ENCODE measurements at places on chromosomes 13 and 19.

DNA sequence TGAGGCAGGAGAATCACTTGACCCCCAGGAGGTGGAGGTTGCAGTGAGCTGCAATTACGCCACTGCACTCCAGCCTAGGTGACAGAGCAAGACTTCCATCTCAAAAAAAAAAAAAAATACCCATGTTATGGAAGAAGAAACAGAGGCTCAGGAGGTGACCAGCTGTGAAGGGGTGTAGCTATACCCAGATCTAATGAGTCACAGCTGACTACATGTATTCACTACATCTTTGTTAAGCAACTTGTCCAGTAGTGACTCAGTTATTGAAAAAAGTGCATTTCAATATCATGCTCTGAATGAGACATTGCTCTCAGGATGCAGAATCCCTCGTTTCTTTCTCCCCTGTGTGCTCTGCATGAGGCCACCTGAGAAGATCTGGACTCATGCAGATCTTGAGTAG is 16.1 kb upstream of the SPART start:
- DNase-seq = no peak

DNA sequence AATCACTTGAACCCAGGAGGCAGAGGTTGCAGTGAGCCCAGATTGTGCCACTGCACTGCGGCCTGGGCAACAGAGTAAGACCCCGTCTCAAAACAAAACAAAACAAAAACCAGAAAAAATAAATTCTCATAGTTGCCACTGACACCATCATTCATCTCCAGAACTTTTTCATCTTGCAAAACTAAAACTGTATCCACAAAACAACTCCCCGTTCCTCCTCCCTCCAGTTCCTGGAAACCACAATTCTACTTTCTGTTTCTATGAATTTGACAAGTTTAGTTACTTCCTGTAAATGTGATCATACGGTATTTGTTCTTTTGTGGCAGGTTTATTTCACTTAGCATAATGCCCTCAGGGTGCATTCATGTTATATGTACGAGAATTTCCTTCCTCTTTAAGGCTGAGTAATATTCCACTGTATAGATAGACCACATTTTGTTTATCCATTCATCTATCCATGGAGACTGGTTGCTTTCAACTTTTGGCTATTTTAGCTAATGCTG is 13.2 kb upstream of the ADGRE5 start:
- DNase-seq = no peak

DNA sequence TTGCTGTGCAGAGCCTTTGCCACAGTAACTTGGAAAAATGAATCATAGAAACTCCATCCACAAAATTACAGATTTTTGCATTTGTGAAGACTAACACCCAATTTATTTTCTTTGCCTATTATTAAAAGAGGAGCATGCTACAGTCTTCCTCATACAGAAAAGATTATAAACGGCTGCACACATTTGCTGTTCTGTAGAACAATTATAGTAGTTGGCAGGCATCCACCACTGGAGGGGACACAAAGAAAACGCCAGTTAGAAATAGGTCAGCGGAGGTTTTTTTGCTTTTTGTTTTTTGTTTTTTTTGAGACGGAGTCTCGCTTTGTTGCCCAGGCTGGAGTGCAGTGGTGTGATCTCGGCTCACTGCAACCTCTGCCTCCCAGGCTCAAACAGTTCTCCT is 51.6 kb downstream of the SACS start:
- no peak for DNase-seq

DNA sequence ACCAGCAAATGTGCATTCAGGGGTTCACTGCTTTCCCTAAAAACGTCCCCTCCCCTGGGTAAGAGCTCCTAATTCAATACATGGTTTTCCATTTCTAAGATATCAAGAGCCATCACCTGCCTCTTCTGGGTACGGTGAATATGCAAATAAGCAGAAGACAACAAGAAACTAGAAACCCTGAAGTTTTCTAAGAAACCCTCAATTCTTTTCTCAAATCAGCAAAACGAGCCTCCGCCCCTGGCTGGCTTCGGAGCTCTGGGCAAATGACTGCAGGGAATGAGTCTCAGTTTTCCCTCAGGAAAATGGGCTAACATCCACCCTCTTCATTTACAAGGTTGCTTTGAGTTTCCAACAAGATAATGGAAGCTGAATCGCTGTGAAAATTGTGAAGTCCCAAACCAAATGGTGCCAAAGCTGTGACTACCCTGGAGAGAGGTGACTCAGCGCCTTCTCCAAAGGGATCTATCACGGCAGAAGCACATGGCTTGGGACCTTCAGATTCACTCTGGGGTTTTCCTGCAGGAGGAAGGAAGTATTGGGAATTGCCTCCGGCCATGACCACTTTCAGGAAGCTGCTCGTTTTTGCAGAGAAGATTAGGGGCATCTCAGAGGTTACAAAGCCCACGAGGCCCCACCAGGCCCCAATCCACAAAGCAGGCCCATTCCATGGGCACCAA is 26.6 kb downstream of the KLF2 start:
- no peak for DNase-seq

DNA sequence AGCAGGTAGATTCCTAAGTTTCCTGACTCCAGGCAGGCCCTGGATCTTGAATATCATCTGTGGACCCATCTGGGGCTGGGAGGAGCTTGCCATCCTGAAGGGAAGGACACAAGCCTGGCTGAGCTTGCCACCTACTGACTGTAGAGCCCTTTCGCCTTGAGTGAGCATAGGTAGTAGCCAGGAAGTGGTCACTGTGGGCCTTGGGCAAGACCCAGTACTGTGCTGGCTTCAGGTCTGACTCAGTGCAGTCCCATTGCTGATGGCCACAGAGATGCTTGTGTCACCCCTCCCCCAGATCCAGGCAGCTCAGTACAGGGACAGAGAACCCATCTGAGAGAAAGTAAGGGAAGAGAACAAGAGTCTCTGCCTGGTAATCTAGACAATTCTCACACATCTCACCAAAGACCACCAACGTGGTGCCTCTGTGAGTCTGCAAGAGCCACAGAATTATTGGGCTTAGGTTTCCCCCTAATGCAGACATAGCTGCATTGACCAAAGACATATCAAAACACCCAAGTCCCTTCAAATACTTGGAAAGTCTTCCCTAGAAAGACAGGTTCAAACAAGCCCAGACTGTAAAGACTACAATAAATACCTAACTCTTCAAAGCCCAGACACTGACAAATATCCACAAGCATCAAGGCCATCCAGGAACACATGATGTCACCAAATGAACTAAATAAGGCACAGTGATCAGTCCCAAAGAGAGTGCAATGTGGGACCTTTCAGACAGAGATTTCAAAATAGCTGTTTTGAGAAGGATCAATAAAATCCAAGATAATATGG is 108.2 kb upstream of the WASF3 start:
- no peak for DNase-seq

DNA sequence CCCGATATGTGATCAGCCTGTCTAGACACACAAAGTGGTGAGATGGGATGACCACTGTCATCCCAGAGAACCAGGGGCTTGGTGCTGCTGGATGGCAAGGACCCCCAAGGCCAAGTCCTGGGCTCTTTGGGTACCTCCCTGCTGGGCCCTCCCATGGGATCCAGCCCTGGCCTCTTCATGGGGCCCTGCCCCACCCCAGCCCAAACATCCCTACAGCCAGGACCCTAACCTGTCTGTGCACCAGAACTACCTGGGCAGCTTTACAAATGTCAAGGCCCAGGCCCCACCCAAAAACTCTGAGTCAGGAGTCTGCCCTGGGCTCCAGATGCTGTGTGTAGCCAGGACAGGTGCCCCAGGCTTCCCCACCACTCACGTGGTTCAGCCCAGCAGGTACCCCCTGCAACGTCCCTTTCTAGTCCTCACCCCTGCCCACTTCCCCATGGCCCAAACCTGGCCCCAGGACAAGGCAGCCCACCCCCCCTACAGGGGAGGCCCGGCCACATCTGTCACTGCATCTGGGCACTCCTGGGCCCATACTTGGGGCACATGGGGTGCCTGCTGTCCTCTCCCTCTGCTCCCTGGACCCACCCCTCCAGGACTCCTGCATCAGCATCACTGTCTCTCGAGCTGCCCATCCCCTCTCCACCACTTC is 233.5 kb downstream of the TUBA3C start:
- DNase-seq = no peak

Data from activated T-cell treated with anti-CD3 and anti-CD28 coated beads for 4 hours (primary cell).